ENCODE measurements at places on chromosomes 16 and 17.

DNA sequence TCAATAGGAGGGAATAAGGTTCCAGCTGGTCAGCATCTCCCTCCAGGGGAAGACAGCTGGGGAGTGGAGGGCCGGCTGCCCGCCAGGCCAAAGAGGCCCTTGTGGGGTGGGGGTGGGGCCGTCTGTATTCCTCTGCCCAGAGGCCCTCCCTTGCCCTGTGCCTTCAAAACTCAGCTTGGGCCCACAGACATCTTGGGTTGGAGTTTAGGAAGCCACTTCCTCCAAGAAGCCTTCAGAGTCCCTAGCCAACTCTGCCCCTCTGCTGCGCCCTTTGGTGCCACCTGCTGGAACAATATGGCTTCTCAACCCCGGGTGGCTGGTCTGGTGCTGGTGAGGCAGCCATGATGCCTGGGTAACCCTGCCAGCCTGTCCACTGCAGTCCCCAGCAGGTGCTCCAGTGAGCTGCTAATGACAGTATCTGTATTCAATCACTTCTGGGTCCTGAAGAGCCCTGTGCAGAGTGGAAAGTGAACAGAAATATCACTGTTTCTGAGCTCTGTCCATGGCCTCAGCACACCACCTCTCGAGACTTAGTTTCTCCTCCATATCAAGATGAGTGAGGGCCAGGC lies 16.7 kb downstream of the HSD11B2 start:
- DNase-seq, result no peak

DNA sequence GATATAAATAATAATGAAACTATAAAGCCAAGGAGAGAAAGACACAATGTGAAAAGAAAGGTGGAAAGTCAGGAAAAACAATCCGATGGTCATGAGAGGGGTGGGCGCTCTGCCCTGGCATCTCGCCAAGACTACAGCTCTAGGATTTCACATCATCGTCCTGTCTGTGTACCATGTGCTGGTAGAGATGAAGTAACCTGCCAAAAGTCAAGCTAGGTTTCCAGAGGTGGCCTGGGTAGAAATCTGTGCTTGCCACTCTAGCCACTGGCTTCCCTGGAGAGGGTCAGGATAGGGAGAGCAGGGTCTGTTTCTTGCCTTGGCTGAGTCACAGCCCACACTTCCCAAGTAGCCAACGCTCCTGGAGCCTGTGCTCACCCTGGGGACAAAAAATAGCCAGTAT lies 31.0 kb upstream of the TRAP1 start:
- DNase-seq, result no peak

GRCh38 chr17:47837401-47838039 lies 3.6 kb downstream of the SCRN2 start:
- DNase-seq, result no peak

DNA sequence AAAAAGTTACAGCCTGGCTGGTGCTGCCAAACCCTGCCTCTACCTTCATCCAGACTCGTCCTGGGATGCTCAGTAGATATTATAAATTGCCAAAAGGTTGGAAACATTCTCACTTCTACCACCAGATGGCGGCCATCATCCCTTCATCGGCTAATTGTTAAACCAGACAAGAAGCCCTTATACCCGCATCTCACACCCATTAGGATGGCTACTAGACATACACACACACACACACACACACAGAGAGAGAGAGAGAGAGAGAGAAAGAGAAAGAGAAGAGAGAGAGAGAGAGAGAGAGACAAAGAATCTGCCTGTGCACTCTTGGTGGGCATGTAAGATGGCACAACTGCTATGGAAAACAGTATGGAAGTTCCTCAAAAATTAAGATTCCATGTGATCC lies 15.0 kb upstream of the SCIMP start:
- DNase-seq, result peak; percentile 81

- DNase-seq, result no peak
These were observed 21.8 kb downstream of the FBXO39 start for GRCh38 chr17:6797718-6798351.

- no peak for DNase-seq
These were observed 94.3 kb upstream of the ZFHX3 start for GRCh38 chr16:73142053-73142854.

DNA sequence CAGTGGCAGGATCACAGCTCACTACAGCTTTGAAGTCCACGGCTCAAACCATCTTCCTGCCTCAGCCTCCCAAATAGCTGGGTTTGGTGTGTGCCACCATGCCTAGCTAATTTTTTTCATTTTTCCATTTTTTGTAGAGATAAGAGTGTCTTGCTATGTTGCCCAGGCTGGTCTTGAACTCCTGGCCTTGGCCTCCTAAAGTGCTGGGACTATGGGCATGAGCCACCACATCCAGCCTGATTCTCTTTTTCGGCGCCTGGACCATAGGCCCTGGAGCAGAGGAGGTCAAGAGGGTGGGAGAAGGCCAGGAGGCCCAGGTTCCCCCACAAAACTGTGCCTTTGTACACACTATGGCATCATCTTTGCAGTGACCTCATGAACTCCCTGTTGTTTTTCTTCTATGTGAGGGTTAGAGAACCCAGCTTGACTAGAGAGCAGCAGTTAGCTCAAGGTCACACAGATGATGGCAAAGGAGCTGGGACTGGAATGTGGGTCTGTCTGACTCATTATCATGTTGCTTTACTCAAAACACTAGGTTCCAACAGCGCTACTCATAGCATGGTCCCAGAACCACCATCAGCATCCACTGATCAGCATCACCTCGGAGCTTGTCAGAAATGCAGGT lies 16.3 kb downstream of the SCN4A start:
- no peak for DNase-seq

DNA sequence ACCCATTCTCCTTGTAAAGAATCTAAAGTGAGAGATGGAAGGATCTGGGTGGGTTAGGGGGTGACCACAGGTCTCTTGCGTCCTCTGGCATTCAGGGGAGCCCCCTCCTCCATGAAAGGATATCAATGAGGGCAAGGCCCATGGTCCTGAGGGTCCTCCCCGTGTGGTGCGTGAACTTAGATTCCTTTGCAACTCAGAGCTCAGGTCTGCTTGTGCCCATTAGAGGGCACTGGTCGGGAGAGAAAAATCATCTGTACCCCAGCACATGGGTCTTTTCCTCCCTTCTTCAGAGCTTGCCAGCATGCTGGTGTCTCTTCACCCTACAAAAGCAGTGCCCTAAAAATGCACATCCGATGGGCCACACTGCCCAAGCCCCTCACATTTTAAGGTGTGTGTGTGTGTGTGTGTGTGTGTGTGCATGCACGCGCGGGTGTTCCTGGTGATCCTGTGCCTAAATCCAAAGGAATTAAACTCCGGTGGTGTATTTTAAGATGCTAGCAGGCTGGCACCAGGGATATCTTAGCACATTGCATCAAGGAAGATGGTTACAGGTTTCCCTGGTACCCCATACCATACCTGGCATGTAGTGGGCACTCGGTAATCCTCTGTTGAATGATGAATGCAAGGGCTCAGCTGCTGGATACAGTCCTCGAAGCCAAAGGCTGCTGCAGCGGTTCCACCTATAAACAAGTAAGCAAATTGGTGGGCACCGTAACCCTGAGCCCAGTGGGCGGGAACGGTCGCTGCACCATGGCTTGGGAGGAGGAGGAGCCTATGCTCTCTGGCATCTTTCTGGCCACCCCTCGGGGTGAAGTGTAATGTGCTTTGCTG lies 4.7 kb downstream of the C1QTNF1 start:
- no peak for DNase-seq

DNA sequence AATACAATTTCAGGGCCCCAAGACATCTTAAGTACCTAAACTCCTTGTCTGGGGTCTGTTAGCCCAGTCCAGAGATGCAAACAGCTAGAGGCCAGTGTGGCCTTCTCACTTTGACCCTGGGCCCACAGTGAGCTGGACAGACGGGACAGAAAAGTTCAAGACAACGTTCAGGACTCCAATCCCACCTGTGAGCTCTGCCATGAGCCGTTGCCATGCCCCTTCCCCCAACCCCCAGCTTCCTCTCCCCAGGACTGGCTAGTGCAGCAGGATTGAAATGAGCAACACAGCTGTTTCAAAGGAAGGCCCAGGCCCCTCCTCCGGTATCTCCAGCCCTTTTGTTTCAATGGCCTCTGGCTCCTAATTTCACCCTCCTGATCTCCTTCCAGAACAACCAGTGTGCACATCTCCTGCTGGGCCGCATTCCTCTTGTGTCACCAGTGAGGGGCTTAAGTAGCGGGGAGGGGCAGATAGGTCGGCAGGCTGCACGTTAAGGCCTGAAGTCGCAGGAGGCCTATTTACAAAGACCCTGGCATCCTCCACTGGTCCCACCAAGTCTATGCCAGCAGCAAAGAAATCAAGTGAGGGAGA lies 11.3 kb downstream of the AXIN2 start:
- DNase-seq, result no peak

- no peak for DNase-seq
These were observed 22.0 kb downstream of the SETD6 start for GRCh38 chr16:58537124-58537906.

- no peak for DNase-seq
These were observed 13.8 kb downstream of the STXBP4 start for GRCh38 chr17:54982399-54982798.

DNA sequence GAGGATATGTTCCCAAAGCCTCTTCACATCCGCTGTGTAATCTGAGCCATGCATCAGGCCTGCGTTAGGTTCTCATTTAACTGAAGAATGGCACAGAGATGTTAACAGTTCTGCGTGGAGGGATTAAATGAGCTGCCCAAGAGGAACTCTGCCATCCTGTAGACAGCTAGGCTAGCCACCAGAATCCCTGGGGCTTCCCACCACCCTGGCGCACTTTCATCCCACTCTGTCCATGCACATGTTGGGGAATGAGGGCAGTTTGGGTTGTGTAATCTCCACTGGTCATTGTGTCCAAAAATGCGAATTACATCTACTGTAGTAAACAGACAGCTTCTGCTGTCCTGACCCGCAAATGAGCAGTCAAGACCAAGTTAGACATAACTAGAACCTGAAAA lies 1.0 kb upstream of the GLG1 start:
- DNase-seq, result no peak

- DNase-seq, result no peak
These were observed 38.5 kb downstream of the CLEC3A start for GRCh38 chr16:78060809-78061208.

- DNase-seq, result no peak
These were observed 6.2 kb downstream of the COL1A1 start for GRCh38 chr17:50194934-50195865.

- DNase-seq, result no peak
These were observed 6.6 kb upstream of the ATP6V0C start for GRCh38 chr16:2507052-2507659.

DNA sequence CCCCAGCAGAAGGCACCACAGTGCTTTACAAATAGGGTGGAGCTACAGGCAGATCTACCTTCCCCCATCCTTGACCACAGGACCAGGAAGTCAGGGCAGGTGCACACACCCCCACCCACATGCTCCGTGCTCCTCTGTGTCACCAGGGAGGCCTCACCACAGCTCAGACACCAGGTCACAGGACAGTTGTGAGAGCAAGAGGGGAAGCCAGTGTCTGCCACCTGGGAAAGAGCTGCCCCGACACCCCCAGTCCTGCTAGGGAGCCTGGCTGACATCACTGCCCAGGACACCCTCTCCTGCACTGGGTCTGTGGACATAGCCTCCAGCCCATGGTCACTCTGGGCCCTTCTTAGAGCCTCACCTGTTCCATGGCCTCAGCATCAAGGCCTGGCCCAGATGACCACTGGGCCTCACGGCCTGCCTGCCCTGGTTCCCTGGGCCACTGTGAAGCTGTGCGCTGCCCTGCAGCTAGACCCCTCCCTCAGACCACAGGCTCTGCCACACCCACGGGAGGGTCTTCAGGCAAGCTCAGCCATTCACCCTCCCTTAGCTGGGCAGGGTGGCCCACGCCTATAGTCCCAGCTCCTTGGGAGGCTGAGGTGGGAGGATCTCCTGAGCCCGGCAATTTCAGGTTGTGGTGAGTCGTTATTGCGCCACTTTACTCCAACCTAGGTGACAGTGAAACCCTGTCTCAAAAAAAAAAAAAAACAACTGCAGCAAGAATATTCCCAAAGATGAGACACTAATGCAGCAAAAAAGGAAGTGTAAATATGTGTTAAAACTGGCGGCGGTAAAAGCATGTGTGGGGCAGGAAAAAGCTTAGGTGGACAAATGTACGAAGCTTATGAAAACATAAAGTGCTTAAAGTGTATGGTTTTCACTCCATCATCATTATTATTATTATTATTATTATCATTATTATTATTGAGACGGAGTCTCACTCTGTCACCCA lies 14.2 kb downstream of the POLR3K start:
- peak; percentile 22 for DNase-seq

- DNase-seq, result no peak
These were observed 439.2 kb downstream of the CDH13 start for GRCh38 chr16:83066011-83066410.

GRCh38 chr16:52690468-52690867 lies 143.5 kb upstream of the TOX3 start:
- DNase-seq, result no peak

- DNase-seq, result peak; percentile 35
These were observed 55.3 kb downstream of the SKAP1 start for GRCh38 chr17:48374650-48375230.
